ENCODE measurements at places on chromosomes 2 and 18. TPM values are rescaled to one million over a fixed set of nuclear protein-coding genes. Genes with fewer than 3 reads are reported as not detected.

DNA sequence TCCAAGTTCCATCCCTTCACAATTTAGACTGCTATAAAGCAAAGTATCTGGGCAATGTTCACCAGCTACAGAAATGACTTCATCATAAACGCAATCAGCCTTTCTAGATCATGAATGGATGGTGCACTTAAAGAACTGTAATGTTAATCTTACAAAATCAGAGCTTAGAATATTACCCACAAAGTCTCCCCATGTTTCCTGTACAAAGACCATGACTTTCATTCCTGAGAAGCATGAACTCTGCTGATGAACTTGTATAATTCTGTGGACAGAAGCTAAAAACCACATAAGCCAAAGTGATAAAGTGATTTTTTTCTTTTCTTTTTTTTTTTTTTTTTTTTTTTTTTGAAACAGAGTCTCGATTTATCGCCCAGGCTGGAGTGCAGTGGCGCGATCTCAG is 53.3 kb downstream of the C1D start:
- DNase-seq = no peak

The UBE2F gene
- 32.1 TPM for total RNA-seq

- no peak for DNase-seq
Measured at GRCh38 chr2:144165599-144166250, 354.2 kb downstream of the ZEB2 start.

DNA sequence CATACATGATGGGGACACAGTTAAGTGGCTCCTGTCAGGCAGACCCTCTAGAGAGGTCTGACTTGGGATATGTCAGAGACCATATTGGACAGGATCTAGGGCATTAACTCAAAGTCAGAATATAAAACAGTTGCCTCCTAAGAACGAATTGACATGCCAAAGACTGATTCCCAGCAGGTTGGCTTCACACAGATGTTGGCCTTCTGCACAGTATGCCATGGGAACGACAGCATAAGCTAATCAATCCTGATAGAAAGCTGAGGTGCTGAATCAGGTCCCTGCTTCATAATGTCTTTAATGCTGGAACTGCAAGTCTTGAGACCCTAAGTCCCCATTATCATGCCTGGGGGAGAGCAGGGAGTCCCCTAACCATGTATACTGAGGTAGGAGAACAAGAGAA is 165.1 kb downstream of the SRBD1 start:
- no peak for DNase-seq

The CMPK2 gene
- 6.7 TPM for total RNA-seq

The ASPRV1 gene
- total RNA-seq = 3.9 TPM

DNA sequence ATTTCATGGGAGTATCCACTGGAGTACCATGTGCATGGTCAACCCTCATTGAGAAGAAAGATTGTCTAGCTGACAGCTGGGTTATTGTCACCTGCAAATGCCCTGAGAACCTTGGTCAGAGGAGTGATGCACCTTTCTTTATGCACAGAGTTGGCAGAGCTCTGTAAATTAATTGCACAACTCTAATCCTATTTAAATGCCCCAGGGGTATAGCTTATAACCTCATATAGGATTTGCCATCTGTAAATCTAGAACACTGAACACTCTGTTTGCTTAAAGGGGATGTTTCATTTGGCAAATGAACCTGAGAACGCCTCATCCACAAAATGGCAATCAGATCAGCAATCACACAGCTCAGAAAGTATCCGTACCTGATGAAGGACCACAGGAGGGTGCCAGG is 71.8 kb upstream of the SP5 start:
- DNase-seq = no peak

All from spleen (tissue), 13 donors.